ENCODE measurements at places on chromosomes 2 and 18.

GRCh38 chr2:134261398-134262131 lies 7.7 kb downstream of the MGAT5 start:
- no peak for DNase-seq

GRCh38 chr18:13539050-13539449 lies 187.3 kb downstream of the FAM210A start:
- DNase-seq: no peak

- no peak for DNase-seq
These were observed 36.6 kb downstream of the FAM178B start for GRCh38 chr2:96949701-96950350.

GRCh38 chr2:3266925-3267867 lies 110.4 kb downstream of the EIPR1 start:
- DNase-seq: no peak

DNA sequence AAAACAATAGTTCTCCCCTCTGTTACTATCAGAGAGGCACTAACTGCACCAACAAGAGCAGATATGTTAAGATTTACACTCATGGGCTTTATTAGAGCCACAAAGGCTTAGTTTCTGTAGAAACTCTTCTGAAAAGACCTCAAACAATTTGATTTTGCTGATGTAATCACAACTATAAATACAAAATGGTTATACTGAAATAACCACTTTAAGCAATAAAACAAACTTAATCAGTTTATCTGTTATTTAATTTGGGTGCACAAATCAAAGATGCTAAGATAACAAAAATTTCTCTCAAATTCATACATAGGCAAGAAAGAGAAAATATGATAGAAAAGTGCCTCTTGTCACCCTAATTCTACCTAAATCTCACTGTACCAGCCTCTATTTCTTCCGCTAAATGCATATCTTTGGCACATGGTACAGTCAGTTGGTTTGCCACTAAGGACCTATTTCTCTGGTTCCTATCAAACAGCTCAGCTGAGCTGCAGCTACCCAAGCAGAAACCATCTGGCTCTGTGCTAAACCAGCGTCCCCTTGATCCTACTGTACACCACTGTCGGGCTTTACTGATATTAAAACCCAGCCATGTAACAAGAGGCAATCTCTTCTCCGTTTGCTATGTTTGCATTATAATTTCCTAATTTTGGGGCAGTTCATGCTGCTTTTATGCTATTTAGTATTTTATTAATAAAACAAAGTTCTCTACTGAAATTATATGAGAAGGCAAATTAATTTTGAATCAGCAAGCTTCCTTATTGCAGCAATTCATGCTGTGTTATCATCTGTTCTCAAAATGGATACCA lies 60.1 kb downstream of the CWC22 start:
- no peak for DNase-seq

- DNase-seq: no peak
These were observed 169.3 kb downstream of the TMEM200C start for GRCh38 chr18:5726011-5726410.

GRCh38 chr2:241843321-241844065 lies 15.2 kb downstream of the PDCD1 start:
- no peak for DNase-seq

- peak; percentile 64 for DNase-seq
These were observed 797 bp upstream of the GRHL1 start for GRCh38 chr2:9950521-9951271.

DNA sequence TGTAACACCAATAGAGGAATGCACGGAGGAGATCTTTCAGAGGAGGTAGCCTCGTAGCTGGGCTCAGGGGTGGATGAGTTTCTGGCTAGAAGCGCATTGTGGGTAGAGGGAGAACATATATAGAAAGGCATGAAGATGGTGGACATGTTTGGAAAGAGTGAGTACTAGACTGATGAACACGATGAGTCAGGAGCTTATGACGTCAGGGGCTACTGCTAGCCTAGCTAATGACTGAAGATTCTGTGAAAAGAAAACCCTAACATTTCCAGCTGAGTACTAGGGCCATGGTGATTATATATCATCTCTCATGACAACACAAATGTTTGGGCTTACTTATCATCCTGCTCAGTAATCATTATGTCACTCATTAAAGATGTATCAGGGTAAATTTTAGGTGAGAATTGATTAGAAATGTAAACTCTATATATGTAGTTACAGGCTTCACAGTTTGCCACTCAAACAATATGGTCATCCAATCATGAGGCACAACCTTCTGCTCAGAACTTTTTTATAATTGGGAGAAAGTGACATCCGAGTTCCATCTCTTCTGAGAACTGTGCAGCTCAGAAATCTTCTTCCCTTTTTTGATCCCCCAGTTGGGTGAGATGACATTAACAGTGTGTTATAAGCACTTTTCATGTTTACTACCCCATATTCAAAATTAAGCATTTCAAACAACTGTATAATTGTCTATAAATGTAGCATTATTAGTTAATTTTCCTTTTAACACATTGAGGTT lies 22.2 kb upstream of the IL1RN start:
- DNase-seq: no peak

DNA sequence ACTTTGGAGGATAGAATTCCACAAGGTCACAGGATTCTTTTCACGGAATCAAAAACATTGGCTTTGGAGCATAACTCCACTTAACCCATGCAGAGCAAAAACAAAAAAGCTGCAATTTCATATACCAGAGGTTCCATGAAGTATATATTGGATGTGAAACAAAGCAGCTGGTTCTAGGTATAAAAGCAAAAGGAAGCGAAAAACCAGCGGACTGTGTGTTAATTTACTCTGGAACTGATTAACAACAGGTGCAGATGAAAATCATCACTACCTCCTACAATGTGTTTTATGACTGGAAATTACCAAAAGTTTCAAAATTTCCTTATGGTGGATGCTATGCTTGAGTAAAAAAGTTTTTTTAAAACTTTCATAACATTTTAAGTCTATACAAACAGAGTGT lies 54.4 kb upstream of the LINC00305 start:
- no peak for DNase-seq

GRCh38 chr2:223046470-223047040 lies 5.4 kb upstream of the KCNE4 start:
- DNase-seq: no peak

GRCh38 chr2:68889500-68889899 lies 18.3 kb upstream of the BMP10 start:
- DNase-seq: no peak

- no peak for DNase-seq
These were observed 475.4 kb downstream of the PARD3B start for GRCh38 chr2:205020673-205021072.

DNA sequence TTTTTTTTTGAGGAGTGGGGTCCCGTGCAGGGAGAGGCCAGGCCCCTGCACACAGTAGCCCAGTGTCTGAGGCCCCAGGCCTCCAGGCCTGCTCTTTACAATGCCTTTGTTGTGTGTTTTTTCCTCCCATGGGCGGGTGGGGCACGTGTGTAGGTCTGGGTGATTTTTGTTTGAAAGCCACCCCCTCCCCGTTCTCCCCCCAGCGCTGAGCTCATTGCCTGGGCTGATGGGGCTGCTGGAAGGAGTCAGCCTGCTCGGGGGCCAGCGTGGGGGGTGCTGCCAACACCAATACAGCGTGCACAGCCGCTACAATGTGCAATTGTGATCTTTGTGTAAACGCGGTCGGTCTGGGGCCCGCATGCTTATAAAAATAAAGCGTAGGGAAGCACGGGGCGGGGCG lies 142.7 kb downstream of the DYSF start:
- DNase-seq: no peak

DNA sequence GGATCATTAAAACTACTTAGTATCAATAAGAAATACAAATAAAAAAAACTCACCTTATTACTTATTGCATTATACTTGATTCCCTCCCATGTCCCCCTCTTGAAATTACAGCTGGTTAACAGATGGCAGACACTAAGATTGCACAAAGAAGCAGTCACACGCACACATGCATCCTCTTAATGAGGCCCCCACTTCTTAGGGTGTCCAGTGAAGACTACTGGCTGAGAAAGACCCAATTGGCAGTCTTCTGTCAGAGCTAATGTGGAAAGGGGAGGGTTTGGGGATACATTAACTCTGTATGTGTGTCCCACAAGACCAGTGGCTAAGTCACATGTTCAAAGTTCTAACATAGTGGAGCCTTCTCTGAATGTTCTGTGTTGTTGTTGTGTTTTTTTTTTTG lies 210.7 kb downstream of the MTX2 start:
- no peak for DNase-seq
